Thoracic aorta (tissue), 2 donors: ENCODE measurements at places on chromosomes 2 and 18. TPM values are rescaled to one million over a fixed set of nuclear protein-coding genes. Genes with fewer than 3 reads are reported as not detected.

The LRATD1 gene
- total RNA-seq, result 4.1 TPM

The ASB18 gene
- not detected for total RNA-seq

The CD8B2 gene
- not detected for total RNA-seq

The GALNT14 gene
- 1.6 TPM for total RNA-seq

The SPATA3 gene
- not detected for total RNA-seq

The PDCD1 gene
- total RNA-seq, result 0.68 TPM

DNA sequence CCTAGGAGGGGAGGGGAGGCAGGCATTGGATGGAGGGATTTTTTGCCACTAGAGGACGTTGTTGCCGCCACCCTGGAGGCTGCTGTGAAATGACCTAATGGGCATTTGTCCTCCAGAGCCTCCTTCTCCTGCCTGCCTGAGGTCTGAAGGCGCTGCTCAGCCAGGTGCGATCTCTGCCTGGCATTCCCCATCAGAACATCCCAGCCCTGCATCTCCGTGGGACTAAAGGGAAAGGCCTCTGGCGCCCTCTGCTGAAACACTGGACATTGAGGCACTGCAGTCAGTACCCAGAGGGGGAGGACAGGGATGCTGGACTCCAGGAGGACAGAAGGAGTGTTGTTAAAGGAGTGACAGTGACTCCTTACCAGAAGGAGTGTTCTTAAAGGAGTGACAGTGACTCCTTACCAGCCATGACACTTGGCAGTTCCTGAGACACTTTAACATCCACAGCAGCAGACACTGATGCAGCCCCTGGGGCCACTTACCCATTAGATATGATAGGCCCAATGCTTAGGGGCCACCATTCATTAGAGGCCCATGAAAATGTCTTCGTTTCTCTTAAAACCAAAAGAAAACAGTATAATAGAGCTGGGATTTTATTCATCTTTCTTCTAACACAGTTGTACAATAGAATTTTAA, 17.0 kb downstream of the THNSL2 start:
- H3K27ac ChIP-seq, result no peak overlapping the region
- DNase-seq, result no peak
- no peaks in the 10 kb centered on the region for H3K27me3 ChIP-seq
- no peaks in the 10 kb centered on the region for H3K36me3 ChIP-seq

GRCh38 chr2:114261366-114261765, 181.1 kb upstream of the DPP10 start:
- H3K4me1 ChIP-seq, result no peaks in the 10 kb centered on the region
- no peak overlapping the region for H3K27ac ChIP-seq
- no peak for DNase-seq
- no peaks in the 10 kb centered on the region for H3K27me3 ChIP-seq
- no peaks in the 10 kb centered on the region for H3K36me3 ChIP-seq

DNA sequence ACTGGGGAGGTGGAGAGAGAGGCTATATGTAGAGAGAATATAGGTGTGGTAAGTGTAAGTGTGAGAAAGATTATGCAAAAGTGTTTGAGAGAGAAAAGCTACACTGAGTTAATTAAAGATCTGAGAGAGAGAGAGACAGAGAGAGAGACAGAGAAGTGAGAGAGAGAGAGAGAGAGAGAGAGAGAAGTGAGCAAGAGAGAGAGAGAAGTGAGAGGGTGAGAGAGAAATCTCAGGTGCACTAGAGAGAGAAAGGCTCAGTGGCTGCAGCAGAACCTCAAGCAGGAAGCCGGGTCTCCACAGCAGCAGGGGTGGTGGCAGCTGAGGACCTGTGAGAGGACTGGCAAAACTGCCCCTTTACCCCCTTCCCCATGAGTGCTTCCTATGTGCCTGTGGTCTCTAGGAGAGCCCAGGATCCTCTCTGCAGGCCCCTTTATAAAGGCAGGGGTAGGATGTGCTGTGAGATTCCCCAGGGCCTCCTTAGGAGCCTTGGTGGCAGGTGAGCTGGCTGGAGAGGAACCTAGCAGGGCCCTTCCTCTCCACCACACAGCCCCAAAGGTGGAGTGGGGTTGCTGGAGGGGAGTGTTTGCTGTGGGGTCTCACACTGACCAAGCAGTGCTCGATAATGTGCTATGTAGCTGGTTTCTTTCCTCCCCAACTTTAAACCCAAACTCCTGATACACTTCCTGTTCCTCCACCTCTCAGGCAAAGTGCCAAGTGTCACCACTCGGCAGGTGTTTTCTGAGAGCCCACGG, 52.6 kb downstream of the SLC4A5 start:
- H3K4me3 ChIP-seq, result no peak overlapping the region
- no peak for DNase-seq
- H3K27me3 ChIP-seq, result no peaks in the 10 kb centered on the region
- no peaks in the 10 kb centered on the region for H3K36me3 ChIP-seq
- no peaks in the 10 kb centered on the region for H3K4me1 ChIP-seq
- H3K27ac ChIP-seq, result no peak overlapping the region

- no peaks in the 10 kb centered on the region for H3K27me3 ChIP-seq
- DNase-seq, result no peak
- no peak overlapping the region for H3K4me3 ChIP-seq
- no peak overlapping the region for H3K27ac ChIP-seq
Measured at GRCh38 chr2:145460112-145460511, 940.2 kb upstream of the ZEB2 start.

DNA sequence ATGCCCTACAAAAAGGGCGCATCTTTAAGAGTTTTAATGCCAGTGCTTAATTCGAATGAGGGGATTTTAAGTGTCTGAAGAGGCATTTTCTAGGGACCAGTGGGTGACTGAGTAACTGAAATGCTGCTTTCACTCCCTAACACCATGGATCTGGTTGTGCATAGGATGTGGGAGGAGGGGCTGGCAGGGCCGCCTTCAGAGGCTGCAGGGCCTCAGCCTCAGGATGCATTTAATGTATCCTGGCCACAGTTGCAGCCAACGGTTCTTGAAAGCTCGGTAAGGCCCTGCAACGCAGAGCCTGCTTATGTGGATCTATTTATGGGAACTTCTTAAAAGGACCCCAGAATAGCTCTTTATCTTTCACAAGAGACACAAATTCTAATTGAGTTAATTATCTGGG, 25.8 kb upstream of the IL18RAP start:
- H3K36me3 ChIP-seq, result no peaks in the 10 kb centered on the region
- no peak overlapping the region for H3K27ac ChIP-seq
- H3K4me3 ChIP-seq, result no peak overlapping the region
- no peaks in the 10 kb centered on the region for H3K4me1 ChIP-seq
- no peak for DNase-seq
- H3K27me3 ChIP-seq, result no peaks in the 10 kb centered on the region

GRCh38 chr2:150271952-150272802, 215.3 kb downstream of the RND3 start:
- H3K27ac ChIP-seq, result peak overlapping the region; percentile 0
- H3K27me3 ChIP-seq, result no peaks in the 10 kb centered on the region
- H3K4me3 ChIP-seq, result no peak overlapping the region
- no peak for DNase-seq

DNA sequence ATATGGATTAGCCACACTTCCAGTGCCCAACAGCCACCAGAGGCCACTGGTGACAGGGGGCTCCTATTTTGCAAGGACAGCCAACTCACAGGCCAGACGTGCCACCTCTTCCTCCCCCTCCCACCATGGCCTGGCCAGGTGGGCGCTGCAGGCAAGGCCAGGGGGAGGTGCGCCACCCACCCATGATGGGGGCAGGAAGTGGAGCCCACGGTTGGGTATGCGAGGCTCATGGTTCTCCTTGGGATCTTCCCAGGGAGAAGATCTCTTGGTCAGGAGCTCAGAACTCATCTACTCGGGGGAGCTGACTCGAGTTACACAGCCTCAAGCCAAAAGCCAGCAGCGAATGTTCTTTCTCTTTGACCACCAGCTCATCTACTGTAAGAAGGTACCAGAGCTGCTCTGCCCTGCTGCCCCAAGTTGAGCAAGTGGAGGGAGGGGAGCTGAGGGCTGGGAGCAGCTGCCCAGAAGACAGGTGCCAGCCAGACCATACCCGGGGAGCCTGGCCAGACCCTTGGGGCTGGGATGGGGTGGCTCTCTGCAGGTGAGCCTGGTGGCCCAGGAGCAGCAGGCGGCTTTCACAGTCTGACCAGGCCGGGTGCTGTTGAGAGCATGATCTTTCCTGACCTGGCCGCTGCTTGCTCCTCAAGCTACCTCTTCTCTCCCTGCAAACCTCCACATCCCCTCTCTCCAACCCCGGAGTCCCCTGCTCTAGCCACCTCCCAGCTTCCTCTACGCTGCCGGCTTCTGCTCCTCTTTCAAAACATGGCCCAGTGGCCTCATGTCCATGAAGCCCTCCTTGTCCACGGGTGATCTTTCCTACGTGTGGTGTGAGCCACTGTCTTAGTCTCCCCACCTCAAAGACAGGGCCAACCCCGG, 49.8 kb downstream of the FAM168B start:
- H3K27me3 ChIP-seq, result no peaks in the 10 kb centered on the region
- no peak overlapping the region for H3K4me3 ChIP-seq
- no peak for DNase-seq
- H3K4me1 ChIP-seq, result no peaks in the 10 kb centered on the region
- H3K27ac ChIP-seq, result no peak overlapping the region
- H3K36me3 ChIP-seq, result peaks cover 15% of the 10 kb centered on the region

DNA sequence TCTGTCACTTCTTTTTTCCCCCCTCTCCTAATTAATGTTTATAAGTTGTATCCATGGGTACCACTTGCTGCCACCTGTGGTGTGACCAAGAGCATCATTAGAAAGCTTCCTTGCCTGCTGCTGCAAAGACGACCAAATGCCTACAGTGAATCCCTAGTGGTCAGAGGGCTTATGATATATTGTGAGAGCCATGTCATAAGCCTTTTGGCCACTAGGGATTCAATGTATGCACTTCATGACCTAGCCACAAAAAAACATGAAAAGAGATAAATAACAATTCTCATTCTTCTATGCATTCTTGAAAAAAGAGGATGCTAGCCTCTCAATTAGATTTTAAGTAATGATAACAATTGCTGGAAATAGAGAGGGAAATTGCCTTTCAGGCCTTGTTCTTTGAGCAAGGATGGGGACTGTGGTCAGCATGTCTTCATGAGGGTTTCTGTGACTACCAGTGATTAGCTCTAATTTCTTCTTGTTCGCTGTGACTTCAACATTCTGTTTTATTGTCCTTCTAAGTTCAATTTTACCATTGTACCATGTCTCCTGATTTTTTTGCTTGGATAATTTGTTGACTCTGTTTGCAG, 435.3 kb downstream of the TGIF1 start:
- no peak for DNase-seq
- H3K4me1 ChIP-seq, result no peaks in the 10 kb centered on the region
- H3K4me3 ChIP-seq, result no peak overlapping the region

DNA sequence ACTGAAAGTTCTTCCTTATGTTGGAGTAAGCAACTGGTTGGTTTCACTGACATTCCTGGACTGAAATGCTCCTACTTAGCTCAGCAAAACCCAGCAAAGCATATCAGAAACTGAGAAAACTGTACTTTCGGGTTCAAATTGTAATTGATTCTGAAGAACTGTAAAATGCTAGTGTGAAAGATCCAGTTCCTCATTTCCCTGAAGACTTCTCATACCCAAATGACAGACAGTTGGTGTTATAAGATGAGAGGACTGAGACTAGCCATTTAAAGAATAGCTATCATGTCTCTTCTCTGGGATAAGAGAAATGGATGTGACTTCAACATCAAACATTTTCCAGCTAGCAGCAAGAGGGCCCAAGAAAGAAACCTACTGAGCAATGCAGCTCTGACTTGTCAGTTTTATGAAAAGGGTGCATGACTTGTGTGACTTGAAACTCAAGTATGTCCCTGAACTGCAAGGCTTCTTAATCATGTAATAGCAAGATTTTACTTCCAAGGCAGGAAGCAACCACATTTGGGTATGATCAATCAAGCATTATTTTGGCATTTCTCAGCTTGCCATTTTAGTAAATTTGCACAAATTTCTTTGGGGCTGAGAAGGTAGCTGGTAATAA, 420.3 kb upstream of the MMADHC start:
- H3K27me3 ChIP-seq, result no peaks in the 10 kb centered on the region
- no peaks in the 10 kb centered on the region for H3K36me3 ChIP-seq
- DNase-seq, result no peak
- no peak overlapping the region for H3K4me3 ChIP-seq

- H3K27me3 ChIP-seq, result no peaks in the 10 kb centered on the region
- H3K4me1 ChIP-seq, result no peaks in the 10 kb centered on the region
- H3K27ac ChIP-seq, result no peak overlapping the region
- H3K4me3 ChIP-seq, result no peak overlapping the region
Measured at GRCh38 chr18:10896851-10897250, 252.5 kb downstream of the PIEZO2 start.
